ENCODE measurements at places on chromosomes 12 and 14.

- peak; percentile 3 for DNase-seq
Observed at GRCh38 chr14:39265033-39265432, 31.3 kb downstream of the MIA2 start.

- DNase-seq, result no peak
Observed at GRCh38 chr12:1305063-1305434, 289.3 kb downstream of the FBXL14 start.

DNA sequence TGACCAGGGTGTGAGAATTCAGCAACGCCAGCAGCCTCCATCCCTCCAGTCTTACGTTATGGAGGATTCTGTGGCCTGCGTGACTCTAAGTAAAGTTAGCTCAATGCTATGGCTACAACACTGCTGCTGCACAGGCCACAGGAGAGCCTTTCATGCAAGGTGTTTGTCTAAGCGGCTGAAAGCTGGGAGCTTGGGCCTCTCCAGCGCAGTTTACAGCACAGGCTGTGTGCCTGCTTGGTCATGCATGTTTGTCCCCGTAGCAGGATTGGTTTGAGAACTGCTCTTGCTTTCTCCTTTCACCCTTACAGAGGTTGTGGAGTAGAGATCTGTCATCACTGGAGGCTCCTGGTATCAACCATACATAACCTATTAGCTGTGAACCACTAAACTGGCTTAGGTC, 113.1 kb upstream of the TMCC3 start:
- no peak for DNase-seq

- no peak for DNase-seq
Observed at GRCh38 chr12:1794440-1795090, 25.8 kb upstream of the LRTM2 start.

- DNase-seq, result no peak
Observed at GRCh38 chr14:60655119-60655897, 6.0 kb upstream of the SIX1 start.

- DNase-seq, result no peak
Observed at GRCh38 chr14:75401361-75401760, 26.5 kb upstream of the JDP2 start.

GRCh38 chr14:88987516-88987915, 163.1 kb downstream of the TTC8 start:
- no peak for DNase-seq

DNA sequence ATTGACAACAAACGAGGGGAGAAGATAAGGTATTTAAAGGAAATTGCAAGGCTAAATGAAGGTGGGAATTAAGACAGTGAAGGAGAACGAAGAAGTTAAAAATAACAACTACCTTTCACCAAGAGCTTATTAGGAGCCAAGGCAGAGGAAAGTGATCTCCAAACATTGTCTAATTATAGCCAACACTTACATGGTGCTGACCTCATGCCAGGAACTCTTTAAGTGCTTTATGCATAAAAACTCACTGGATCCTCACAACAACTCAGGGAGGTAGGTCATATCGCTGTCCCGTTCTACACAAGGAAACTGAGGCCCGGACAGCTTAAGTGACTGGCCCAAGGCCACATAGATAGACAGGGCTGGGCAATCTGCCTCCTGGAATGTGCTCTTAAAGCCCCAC, 19.5 kb downstream of the TAMALIN start:
- DNase-seq, result no peak

DNA sequence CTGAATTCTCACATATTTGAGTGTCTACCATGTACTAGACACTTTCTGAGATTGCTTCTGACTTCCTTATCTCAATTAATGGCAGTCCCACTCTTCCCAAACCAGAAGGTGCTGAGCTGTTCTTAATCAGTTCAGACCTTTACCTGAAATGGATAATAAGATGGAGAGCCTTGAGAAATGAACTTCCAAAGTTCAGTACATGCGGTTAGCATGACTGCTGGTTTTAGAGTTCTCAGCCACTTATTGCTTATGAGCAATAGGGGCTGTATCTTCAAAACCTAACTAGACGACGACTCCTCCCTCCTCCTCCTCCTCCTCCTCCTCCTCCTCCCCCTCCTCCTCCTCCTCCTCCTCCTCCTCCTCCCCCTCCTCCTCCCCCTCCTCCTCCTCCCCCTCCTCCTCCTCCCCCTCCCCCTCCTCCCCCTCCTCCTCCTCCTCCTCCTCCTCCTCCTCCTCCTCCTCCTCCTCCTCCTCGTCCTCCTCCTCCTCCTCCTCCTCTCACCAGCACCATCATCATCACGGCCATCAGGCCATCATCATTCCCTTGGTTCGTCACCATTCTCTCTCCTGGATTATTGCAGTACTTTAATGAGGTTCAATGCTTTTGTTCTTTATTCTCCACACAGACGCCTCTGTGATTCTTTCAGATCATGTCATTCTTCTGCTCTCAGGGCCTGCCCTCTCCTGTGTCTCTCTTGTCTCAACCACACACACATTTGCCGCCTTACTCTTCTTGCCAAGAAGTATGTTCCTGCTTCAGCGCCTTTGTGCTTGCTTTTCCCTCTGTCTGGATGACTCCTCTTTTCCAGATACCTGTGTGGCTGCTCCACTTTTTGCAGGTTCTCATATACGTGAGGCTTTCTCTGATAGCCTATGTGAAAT, 2.7 kb downstream of the PCNX1 start:
- no peak for DNase-seq

- no peak for DNase-seq
Observed at GRCh38 chr14:54942913-54943312, 40.3 kb upstream of the GCH1 start.

DNA sequence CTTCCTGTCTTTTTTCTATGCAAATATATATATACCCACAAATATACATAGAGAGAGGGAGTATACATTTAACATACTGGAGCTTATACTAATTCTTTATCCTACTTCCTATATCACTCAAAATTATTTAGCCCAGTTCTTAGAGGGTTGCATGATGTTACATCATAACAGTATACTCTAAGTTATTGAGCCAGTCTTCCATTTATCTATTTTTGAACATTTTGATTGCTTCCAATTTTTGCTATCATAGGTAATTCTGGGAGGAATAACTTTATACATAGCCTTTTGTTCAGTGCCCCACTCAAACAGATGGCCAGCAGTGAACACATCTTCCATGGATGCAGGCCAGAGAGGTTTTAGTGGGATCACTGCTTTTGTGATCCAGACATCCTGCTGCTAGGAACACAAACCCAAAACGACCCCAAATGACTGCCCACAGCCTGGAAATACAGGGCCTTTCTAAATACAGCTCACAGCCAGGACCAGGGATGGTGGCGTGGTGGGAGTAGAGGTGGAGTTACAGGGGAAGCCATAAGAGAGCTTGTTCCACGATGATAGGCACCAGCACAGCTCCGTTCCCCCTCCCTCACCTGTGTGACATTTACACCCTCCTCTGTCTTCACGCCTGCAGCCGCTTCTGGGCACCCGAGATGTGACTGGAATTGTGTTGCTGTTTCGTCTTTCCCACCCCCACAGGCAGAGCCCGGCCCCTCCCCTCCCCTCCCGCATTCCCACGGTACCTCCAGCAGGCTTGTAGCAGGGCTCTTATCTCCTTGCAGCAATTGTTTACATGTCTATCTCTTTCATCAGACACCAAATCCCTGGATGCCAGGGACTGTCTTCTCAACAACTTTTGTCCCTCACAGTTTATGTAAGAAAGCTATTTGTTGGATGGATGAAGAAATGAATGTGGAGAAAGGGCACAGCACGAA, 30.7 kb upstream of the HDAC7 start:
- DNase-seq, result no peak
